ENCODE measurements at places on chromosomes 4 and X.

DNA sequence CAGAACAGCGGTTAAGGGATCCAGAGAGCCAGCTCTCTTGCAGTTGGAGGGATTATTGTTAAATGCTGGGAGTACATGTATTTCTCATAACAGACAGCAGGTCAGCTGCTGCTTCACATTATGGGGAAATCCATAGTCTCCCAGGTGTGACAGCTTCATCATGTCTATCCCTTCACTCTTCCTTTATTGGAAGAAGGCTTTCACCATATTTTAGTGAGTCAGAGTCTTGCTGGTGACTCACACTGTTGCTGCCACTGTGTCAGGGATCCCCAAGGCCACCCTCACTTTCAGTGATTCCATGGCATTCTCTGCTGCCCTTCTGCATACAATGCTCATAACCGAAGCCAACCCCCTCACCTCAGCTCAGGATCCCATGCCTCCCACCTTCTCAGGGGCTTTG lies 32.9 kb upstream of the PAGE5 start:
- no peak for DNase-seq

DNA sequence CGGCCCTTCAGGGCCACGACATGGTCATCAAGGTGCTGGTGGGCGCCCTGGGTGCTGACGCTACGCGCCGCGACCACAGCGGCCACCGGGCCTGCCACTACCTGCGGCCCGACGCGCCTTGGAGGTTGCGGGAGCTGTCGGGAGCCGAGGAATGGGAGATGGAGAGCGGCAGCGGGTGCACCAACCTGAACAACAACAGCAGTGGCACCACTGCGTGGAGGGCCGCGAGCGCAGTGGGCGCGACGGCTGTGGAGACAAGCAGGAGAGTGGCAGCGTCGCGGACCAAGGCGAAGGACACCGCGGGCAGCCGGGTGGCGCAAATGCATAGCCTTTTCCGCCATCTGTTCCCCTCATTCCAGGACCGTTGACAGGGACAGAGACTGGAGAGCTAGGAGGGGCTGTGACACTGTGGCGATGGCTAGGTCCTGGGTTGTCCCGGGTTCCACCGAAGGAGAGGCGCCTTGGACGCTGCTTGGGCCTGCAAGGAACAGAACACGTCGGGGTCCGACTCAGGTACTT lies 919 bp downstream of the SOWAHD start:
- DNase-seq: no peak

- DNase-seq: no peak
Observed at GRCh38 chr4:34181311-34181841, 2062.9 kb downstream of the ARAP2 start.

GRCh38 chrX:77962068-77962902 lies 7.2 kb downstream of the PGAM4 start:
- peak; percentile 17 for DNase-seq

DNA sequence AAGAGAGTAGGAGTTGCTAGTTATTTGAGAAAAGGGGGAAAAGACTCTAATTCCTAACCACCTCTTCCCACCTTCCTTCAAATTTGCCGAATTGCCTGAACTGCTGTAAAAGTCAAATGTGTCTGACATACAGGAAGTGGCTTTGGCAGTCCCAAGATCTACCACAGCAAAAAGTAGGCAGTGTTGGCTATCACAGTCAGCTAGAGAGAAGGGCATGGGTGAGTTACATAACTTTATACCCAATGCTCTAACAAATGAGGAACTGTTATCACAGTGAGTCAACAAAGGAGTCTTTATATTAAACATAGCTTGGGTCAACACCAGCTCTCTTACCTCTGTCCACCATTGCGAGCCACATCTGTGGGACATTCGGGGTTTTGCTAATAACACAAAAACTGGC lies 2.4 kb upstream of the MBNL3 start:
- DNase-seq: peak; percentile 50

DNA sequence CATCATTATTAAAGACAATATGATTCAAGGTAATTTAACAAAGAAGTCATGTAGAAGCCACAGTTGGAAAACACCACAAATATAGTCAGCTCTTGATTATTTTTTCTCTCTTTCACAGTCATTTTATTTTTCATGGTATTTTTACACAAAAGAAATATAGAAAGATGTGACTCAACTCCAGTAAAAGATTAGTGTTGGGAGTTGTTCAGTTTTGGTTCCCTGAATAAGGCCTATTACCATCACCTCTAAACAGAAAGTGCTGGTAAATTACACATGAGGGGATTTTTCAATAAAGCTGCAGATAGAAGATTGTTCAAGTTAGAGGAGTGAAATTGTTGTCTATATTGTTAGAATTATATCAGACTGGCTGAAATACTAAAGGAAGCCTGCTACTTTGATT lies 107.0 kb downstream of the DDIT4L start:
- no peak for DNase-seq

DNA sequence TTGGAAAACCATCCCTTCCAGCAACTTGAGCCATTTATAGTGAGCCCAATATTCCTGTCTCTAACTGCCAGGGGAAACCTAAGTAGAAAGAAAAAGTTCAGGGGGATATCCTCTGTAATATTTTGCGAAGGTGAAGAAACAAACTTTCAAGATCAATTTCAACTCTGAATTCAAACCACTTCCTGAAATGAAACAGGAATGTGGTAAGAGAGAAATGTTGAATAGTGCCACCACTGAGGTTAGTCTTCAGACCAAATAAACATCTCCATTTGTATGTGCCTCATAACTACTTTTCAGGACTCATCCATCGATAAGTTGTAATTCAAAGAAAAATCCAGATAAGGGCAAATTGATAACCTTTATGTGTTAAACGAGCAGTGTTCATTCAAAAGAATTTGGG lies 128.7 kb downstream of the GABRB1 start:
- no peak for DNase-seq

DNA sequence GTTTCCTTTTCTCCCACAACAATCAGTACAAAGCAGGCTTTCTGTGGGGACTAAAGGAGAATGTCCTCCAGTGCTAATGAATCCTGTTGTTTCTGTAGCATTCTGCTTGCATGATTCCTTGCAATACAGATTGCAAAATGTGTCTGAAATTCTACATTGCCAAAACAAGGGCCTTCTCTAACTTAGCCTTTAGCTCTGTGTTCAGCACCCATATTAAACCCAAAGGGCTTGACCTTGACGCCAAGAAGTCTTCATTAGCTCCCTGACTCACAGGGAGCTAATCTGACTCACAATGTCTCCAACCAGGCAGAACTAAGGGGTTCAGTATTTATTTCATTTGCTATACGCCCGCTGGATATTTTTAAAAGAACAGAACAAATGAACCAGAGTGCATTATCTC lies 241.4 kb upstream of the CLNK start:
- no peak for DNase-seq

DNA sequence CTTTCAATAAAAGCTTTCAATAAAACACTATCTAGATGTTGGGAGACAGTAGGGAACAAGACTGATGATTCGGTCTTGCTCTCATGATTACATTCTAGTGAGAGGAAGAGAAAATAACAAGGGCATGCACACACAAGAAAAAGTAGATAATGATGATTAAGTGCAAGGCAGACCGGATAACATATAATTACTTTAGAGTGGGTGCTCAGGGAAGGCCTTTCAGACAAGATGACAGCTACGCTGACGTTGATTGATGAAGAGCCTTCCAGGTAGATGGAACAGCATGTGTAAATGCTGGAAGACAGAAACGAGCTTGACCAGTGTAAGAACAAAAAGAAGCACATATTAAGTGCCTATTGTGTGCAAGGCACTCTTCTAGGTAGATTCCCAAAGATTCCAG lies 43.4 kb downstream of the TXK start:
- DNase-seq: no peak

GRCh38 chr4:81881855-81882621 lies 410.3 kb upstream of the RASGEF1B start:
- no peak for DNase-seq

DNA sequence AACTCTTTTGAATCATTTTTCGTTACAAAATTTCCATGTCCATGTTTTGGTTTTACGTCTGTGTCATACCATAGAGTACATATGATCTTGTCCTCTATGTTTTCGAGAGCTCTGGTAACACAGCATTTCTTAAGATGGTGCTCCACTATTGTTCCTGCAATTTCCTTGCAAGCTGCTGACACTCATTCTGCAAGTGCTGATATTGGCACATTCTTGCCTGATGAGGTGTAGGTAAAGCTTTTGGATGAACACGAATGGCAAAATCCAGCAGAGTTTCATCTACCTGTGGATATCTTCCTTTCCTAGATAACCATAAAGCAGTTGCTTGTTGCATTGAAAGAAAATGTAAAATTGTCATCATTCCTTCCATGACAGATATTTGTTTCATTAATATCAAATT lies 41.3 kb downstream of the MAGEB17 start:
- DNase-seq: no peak

GRCh38 chrX:136457303-136457917 lies 30.3 kb upstream of the BRS3 start:
- no peak for DNase-seq

GRCh38 chr4:136583567-136583966 lies 948.7 kb downstream of the PCDH18 start:
- no peak for DNase-seq

DNA sequence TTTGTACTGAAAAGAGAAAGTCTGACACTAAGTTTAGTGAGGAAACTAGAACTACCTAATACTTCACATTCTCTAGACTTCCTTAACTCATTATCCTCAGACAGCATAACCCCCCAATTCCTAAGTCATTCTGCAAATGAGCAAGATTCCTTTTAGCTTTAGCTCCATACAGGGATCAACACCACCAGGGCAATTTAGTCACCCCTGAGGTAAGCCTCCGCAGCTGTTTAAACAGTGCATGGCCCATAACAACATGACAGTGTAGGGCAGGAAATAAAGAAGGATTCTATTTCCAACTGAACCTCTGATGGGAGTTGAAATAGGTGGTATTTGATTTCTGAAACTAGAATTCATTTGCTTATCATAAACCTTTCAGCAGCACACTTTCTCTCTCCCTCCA lies 112.8 kb upstream of the DKK2 start:
- no peak for DNase-seq

DNA sequence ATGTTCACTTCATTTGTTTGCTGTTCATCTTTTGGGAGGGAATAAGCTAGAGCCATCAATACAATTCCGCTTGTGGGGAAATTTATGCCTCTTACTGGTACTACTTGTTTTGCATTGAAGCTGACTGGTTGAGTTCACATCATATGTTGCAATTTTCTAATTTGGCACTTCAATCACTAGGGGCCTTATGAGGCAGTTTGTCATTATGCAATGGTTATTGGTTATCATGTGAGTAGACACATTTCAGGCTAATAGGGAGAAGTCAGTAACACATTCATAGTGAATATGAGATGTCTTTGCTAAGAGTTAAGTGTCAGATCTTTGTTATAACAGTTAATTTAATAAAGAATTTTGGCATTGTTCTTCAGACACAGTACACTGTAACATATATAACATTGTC lies 5.0 kb downstream of the RPL36A start:
- DNase-seq: no peak

DNA sequence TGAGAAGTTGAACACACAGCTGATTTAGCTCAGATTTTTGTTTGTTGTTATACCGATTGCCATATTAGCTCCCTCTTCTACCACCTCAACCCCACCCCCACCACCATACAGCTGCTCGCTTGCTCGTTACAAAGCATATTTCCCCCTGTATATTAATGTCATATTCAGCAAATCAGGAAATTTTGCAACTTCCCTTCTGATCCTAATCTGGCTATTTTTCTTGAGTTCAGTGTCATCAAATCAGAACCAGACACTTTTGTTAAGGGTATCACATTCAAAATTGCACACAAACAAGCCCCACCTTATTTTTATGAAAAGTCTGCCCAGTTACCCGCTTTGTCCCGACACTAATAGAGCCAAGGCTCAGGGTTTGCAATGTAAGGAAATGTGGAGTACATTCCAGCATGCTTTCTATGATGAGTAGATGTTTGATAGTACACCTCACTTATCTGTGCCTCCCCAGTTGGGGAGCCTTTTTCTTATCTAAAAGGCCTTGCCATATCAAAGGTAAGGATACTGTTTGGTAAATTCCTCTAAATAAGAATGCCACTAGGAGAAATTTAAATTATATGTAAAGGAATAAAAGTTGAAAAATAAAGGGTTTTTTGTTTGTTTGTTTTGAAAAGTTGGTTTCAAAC lies 212.2 kb downstream of the CBR4 start:
- no peak for DNase-seq

GRCh38 chr4:165096776-165097175 lies 15.9 kb downstream of the TMEM192 start:
- DNase-seq: no peak

- DNase-seq: no peak
Observed at GRCh38 chrX:48509245-48509590, 426 bp downstream of the PORCN start.

DNA sequence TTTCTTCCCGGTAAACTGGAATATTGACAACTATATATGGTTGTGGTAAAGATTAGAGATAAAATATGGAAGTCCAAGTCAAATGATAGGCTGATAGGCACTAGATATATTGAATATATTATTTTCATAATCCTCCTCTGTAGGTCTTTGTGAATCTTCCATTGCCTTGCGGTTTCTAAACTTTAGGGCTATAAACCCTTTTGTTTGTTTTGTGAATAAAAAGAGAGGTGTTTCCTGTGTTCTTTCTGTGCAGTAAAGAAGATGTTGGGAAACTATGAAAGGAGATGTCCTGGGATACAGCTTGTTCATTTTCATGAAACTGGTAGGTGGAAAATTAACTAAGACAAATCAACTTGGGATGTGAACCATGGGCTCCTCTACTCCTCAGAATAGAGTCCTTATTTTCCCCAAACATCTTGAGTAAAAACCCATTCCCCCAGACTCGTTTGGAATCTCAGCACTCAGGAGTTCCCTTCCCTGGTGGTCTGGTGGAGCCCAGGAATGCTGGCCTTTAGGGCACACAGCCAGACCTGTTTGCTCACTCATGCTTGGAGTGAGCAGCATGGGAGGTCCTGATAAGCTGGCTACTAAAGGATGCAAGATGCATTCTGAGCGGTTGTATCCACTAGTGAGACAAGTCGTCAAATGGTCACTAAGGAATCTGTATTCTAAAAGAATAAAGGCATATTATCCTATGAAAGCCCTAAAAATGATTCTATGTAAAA lies 22.2 kb downstream of the PRDM8 start:
- no peak for DNase-seq

DNA sequence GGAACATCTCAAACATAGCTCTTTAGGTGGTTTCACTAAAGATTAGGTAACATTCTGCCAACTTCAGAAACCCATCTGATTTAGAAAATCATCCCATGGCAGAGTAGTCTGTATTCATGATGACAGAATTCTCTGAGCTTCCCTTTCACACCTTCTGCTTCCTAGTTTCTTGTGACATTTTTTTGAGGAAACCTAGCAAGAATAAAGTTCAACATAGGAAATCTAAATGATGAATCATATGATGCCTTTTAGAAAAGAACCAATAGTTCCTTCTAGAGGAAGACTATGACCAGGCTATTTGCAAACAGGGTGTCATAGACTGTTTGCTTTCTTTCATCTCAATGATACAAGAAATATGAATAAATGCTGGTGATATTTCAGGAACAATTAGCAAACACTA lies 49.8 kb upstream of the CAMK2D start:
- DNase-seq: no peak
